ENCODE measurements at places on chromosomes 1 and 21.

GRCh38 chr1:157968946-157969345 lies 24.5 kb upstream of the KIRREL1 start:
- no peak for DNase-seq

DNA sequence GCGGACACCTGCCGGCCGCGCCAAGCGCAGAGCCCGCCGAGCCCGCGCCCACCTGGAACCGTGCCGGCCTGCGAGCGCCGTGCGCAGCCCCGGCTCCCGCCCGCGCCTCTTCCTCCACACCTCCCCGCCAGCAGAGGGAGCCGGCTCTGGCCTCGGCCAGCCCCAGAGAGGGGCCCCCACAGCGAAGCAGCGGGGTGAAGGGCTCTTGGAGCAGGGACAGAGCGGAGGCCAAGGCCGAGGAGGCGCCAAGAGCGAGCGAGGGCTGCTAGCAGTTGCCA lies 50.1 kb upstream of the KRTAP19-8 start:
- DNase-seq, result no peak

GRCh38 chr1:18612073-18612472 lies 18.6 kb upstream of the PAX7 start:
- DNase-seq, result no peak

GRCh38 chr1:197374428-197374827 lies 106.4 kb downstream of the CRB1 start:
- no peak for DNase-seq

DNA sequence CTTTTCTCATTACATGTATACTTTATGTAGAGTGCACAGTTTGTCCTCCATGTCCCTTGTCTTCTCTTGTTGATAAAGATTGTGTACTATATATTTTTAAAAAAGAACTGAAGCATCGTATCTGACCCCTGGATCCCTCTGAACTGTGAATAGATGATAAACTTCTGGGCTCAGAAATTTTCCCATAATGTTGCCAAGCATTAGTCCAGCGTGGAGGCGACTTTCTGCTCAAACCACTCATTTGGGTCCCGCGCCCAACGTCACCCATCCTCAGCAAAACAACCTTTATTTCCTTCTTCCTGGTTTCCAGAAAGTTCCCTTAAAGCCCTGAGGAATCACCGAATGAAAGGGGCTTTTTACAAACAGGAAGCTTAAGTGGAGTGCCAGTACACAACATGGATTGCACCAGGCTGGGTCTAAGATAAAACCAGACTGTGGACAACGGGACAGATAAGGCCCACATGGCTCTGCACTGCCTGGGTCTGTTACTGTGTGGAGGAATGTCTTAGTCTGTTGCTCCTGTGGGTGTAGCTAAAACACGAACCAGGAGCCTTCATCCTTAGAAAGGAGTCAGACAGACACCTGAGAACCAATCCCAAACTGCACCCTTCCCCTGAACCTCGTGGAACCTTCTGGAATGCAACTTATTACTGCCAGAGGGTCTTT lies 15.6 kb downstream of the EVA1C start:
- no peak for DNase-seq

DNA sequence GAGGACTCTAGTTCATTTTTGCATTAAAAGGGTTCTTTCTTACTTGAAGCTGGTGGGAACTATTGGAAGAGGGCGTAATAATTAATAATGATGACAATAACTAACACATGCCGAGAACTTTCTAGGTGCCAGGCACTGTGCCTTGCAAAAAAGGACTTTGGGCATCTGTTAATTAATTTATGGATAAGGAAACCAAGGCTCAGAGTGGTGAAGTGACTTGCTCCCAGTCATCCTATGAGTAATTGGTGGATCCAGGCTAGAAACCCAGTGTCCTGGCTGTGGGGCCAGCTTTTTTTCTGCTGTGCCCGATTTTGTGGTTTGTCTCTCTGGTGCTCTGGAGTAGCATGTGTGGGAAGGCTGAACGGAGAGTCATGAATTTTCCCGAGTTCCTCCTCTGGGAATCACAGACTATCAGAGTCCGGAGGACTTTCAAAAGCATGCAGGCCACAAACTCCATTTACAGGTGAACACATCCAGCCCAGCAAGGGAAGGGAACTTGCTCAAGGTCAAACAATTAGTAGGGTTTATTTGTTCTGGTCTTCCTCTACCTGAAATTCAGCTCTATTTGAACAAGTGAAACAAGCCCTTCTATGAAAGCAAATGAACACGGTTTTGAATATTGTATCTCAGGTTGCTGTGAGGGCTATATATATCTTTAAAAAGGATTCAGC lies 23.4 kb downstream of the ROR1 start:
- DNase-seq, result no peak

GRCh38 chr1:82790556-82790955 lies 989.8 kb downstream of the ADGRL2 start:
- no peak for DNase-seq

DNA sequence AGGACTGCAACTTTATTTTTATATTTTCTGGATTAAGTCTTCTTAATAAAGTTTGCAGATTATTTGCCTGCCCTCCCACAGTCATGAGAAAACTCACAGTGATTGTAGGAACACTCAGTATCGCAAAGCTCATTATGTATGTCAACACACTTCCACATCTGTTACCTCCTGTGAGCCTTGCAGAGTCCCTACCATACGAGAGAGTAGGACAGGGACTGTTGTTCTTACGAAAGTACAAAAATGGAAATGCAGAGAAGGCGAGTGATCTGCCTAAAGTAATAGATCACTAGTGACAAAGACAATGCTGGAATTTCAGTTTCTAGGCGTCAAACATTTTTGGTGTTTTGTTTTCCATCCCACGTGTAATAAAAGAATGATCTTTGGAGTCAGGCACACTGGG lies 131.7 kb downstream of the SYT2 start:
- no peak for DNase-seq

- DNase-seq, result no peak
Observed at GRCh38 chr1:13228343-13228781, 2.4 kb upstream of the PRAMEF18 start.

DNA sequence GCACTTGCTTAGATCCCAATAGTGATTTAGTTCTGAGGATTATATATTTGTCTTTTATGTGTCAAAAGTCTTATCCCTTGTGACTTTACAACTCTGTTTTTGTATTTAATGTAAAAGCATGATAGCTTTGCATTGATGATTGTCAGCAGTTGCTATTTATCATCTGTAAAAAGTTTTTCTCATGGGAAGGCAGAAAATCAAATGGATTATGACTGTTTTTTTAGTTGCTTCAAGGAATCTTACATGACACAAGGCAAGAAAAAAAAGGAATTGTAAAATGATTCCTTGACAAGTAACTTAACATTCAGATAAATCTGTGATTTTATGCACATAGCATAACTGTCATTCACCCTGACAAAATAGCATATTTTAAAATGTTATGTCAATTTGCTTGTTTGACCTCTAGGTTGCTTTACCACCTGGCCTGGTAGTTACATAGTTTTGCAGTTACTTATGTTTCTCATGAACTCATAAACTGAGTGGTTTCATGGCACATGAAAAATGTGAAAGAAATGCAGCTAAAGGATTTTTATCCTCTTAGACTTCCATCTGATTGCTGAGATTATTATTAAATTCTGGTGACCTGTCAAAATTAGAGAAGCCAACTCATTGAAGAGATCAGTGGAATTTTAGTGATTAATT lies 622.6 kb downstream of the ADGRL2 start:
- no peak for DNase-seq
